ENCODE measurements at places on chromosomes 7 and 10.

DNA sequence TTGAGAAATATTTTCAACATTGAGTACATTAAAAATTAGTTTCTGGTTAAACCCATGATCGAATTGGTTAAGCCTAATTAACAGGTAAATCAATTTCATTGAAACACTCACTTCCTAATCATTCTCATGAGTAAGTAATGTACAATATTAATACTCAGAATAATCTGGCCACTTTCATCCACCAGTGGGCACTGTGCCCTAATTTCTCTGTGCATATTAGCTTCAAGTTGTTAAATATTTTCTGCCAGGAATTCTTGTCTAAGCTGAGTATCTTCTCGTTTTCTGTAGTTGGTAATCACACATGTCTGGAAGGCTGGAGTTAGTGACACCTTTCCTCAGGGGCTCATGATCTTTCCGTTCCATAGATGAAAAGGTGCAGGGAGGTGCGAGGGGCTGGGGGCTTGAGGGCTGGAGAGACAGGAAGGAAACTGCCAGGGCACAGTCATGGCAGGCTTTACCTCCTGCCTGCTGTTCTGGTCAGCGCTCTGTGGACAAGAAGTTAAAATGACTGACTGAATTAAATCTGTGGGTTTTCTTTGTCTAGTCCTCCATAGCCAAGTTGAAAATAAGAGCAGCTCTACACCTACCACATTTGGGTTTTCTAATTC lies 71.9 kb downstream of the WIPF3 start:
- peak; percentile 41 for DNase-seq

DNA sequence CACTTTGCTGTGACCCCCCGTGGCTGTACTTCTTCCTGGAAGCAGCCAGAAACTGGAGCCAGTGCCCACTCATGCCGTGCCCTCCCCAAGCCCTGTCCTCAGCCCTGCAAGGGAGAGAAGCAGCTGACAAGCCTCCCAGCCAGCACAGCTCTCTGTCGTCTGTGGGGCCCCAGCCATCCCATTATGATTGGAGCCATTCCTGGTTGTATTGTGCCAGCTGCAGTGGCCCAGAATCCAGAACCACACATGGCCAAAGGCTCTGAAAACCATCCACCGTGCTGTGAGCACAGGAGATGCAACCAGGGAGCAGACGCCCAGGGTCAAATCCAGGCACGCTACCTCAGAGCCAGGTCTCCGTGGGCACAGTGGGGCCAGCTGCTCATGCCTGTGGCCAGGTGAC lies 18.7 kb downstream of the GRID2IP start:
- DNase-seq: no peak

GRCh38 chr10:17386616-17387075 lies 67.7 kb downstream of the ST8SIA6 start:
- peak; percentile 4 for DNase-seq

DNA sequence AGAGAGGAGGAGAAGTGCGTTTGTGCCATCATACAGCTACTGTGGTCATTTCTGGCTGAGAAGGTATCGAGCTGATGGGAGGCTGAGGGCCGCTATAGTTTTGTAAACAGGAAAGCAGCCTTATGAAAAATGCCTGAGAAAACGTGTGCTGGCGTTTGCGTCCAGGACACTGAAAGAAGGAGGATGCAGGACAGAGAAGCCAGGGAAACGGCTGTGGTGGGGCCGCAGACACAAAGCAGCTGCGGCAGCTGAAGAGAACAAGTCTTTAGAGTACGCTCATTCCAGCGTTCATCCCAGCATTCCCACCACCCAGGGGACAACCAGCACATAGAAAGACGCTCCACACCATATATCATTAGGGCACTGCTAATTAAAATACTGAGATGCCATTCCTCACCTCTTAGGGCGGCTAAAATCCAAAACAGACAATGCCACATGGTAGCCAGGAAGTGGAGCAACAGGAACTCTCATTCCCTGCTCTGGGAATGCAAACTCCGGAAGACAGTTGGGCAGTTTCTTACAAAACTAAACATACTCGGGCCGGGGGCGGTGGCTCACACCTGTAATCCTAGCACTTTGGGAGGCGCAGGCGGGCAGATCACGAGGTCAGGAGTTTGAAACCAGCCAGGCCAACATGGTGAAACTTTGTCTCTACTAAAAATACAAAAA lies 18.4 kb downstream of the GNA12 start:
- DNase-seq: no peak

DNA sequence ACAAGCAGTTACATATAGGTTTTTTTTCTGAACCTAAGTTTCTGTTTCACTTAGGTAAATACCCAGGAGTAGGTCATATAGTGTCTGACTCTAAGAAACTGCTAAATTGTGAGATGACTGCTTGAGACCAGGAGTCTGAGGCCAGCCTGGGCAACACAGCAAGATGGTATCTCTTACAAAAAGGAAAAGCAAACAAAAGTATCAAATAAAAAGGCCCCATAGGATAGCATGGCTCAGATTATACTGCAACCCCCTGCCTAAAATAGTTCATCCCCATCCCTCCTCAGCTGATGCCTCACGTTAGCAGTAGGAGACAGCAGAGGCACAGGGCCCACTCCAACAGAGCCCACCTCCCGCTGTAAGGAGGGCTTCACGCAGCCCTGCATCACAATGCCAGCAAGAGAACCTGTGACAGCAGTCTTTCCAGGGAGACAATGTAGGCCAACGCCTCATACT lies 90.3 kb downstream of the SRPK2 start:
- no peak for DNase-seq

DNA sequence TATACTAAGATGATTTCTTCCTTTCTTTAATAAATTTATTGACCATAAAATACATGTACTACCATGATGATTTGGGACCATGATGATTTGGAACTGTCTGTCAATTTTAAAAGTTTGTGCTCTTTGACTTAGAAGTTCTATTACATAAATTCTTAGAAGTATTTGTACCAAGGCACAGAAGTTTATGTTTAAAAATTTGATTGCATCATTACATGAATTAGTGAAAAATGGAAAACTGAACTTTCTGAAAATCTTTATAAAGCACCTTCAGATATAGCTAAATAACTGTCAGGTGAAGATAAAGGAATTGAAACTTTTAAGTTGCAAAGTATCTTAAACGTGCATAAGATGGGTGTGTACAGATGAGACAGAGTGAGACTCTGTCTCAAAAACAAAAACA lies 32.0 kb downstream of the MALSU1 start:
- no peak for DNase-seq

- DNase-seq: peak; percentile 95
Observed at GRCh38 chr7:102125127-102125596, 161.5 kb upstream of the SH2B2 start.

DNA sequence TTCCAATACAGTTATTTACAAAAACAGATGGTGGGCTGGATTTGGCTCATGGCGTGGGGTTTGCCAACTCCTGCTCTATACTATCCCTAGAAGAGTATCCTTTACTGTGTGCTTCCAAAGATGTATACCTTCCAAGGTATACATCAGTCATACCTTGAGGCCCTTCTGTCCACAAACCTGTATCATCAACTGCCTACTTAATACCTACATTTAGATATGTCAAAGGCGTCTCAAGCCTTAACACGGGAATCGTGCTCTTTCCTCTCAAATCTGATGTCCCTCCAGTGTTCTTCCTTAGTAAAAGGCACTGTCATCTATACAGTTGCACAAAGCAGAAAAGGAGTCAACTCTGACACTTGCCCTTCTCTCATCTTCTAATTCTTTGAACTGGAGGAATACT lies 36.9 kb downstream of the NAMPT start:
- DNase-seq: no peak

- DNase-seq: no peak
Observed at GRCh38 chr10:121919666-121920065, 8.2 kb downstream of the ATE1 start.

- no peak for DNase-seq
Observed at GRCh38 chr7:94400643-94401427, 6.1 kb downstream of the COL1A2 start.

DNA sequence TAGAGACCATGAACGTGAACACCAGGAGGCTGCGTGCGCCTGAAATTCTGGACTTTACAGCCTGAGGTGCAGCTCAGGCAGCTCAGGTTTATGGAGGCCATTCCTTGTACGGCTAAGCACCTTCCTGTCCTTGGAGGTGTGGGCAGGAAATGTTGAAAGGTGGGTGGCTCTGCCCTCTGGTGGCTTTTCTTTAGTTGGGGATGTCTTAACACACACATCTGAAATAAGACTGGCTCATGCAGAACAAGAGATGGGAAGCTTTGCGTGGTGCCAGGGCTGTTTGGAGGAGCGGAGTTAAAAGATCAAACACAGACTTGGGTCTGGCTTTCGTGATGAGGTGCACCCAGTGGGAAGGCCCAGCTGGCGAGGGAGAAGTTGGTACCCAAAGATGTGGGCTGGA lies 64.1 kb downstream of the DOCK1 start:
- DNase-seq: peak; percentile 19

GRCh38 chr7:117896339-117896738 lies 23.1 kb upstream of the CTTNBP2 start:
- no peak for DNase-seq

GRCh38 chr7:134561-135256 lies 57.7 kb upstream of the FAM20C start:
- DNase-seq: no peak

GRCh38 chr10:31687663-31688482 lies 240.8 kb downstream of the ARHGAP12 start:
- no peak for DNase-seq

GRCh38 chr10:114393482-114393881 lies 10.8 kb downstream of the AFAP1L2 start:
- no peak for DNase-seq

- no peak for DNase-seq
Observed at GRCh38 chr7:95002775-95003174, 95.4 kb downstream of the PPP1R9A start.

- DNase-seq: no peak
Observed at GRCh38 chr10:83678850-83679249, 460.5 kb upstream of the GHITM start.

DNA sequence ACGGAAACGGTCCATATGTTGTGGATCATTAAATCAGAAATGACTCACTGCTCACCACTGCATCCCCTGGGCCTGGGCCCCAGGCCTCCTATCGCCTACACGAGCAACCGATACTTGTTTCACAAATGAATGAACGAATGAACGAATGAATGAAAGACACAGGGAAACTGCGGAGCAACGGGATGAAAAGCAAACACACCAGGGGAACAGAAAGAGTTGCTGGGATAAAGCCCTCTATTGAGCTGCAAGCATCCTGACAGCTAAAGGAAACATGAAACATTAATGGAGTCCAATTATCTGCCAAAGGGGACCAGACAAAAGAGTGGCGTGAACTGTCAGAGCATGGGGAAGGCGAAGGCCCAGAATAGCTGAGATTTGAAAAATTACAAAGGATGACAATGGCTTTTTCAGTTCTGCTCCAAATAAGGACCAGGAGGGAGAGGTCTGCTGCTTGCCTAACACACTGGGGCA lies 92.1 kb downstream of the GRB10 start:
- peak; percentile 44 for DNase-seq

GRCh38 chr7:50962962-50963374 lies 180.3 kb upstream of the GRB10 start:
- peak; percentile 94 for DNase-seq

DNA sequence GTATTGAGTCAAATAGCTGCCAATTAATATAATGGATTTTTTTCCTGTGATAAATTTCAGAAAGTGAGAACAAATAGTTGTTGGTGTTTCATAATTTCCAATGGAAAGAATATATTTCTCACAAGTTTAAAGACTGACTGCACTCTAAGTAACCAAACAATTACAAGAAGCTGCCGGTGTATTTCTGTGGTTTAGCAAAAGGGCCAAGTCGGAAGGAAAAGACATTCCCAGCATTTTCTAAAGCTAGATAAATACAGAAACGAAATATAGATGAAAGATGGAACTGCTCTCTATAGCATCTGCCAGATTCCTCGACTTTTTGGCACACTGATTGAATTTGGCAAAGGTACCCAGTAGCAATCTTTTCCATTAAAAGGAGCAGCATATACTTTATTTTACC lies 92.7 kb upstream of the MKX start:
- DNase-seq: peak; percentile 41

- peak; percentile 59 for DNase-seq
Observed at GRCh38 chr10:53843736-53844362, 957.2 kb downstream of the PCDH15 start.

DNA sequence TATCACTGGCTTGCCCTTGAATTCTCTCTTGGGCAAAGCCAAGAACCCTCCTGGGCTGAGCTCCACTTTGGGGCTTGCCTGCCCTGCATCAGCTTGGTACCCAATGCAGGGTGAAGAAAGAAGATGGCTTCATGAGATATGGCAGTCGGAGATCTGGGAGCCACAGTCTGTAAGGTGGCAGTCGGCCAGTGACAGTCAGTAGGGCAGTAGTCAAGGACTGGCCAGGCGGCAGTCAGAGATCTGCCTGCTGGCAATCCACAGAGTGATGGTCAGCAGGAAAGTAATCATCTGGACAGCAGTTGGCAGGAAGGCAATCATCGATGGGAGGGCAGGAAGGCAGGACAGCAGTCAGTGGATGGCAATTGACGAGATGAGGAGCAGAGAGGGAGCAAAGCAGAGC lies 32.6 kb upstream of the CNNM1 start:
- DNase-seq: no peak

- DNase-seq: no peak
Observed at GRCh38 chr7:2807845-2808772, 36.0 kb downstream of the GNA12 start.

DNA sequence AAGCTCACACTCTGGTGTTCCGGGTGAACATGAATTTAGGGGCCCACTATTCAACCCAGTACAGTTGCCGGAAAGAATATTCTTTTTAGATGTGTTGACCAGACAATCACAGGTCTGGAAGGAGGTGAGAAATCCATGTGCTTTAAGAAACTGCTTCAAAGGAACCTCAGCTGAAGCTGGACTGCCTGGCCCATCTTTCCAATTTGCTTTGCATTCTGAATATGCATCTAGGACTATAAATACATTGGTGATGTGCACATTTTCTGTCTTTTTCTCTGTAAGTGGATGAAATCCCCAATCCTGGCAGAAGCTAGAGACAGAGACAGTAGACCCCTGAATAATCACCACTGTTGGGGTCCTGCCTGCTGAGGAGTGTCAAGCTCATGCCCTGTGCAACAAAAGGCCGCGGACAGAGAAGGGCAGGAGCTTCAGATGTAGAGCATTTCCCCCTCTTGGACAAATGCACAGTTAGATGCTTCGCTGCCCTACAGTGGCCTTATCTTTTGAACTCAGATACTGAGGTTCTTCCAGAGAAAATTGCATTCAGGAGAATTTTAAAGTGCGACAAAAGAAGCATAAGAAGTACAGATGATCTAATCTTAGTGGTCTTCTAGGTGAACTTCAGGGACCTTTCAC lies 368.3 kb downstream of the SFMBT2 start:
- DNase-seq: no peak

GRCh38 chr7:51313738-51314425 lies 2.7 kb downstream of the COBL start:
- no peak for DNase-seq
